ENCODE measurements at places on chromosomes 1 and 21.

DNA sequence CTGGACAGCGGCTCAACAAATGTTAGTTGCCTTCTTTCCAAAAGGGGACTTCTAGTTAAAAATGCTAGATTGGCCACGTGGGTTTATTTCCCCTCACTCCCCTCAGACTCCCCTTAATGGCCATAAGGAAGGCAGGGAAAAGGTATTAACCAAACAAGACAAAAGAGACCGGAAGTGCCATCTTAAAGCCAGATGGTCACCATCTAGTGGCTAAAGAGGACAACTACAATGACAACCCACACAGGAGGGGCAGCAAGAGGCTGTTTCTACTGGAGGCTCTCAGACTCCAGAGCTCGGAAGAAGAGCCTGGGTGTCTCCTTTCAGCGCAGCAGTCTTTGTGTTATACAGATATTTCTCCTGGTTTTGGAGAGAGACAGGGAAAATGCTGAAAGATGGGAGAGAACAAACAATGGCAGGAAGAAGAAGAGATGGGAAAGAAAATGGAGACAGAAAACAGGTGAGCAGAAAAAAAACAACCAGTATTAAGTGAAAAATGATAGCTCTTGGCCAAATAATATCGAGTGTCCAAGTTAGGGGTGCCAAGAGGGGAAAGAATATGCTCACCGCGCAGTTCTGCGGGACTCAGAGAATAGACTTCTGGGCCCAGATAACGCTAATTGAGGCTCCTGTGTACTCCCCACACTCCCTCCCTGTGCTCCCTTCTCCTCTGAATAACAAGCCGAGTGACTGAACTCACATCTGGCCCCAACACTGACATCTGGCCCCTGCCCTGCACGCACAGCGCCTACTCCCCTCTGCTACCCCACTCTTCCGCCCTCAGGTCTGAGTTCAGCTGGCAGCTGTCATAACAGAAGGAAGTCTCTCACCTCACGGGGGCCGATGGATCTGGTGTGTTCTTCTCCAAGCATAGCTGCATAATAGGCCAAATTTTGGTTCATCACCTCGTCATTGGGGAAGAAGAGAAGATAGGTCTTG is 9.6 kb downstream of the P3H1 start:
- DNase-seq = no peak

- no peak for DNase-seq
These were observed 873.4 kb upstream of the ADAMTS5 start for GRCh38 chr21:27840262-27840661.

DNA sequence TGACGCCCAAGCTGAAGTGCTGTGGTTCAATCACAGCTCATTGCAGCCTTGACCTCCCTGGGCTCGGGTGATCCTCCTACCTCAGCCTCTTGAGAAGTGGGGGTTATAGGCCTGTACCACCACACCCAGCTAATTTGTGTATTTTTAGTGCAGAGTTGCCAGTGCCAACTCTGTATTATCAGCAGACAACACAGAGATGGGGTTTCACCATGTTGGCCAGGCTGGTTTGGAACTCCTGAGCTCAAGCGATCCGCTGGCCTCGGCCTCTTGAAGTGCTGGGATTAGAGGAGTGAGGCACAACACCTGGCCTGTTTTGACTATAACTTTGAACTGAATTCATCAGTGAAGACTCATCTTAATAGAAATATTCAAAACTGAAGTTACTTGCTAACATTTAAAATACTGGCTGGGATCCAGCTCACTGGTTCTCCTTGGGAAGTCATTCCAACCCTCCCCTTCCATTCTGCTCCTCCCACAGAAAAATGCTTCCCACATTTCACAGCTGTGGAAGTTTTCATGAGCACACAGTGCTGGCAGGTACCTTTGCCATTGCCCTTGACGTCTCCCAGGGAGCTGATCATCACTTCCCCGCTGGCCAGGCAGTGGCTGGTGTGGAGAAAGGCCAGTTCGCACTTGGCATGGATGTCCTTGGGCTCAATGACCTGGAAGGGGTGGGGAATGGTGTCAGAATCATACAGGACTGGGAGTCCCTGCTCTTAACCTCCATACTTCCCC is 4.7 kb downstream of the SELENBP1 start:
- DNase-seq = no peak

DNA sequence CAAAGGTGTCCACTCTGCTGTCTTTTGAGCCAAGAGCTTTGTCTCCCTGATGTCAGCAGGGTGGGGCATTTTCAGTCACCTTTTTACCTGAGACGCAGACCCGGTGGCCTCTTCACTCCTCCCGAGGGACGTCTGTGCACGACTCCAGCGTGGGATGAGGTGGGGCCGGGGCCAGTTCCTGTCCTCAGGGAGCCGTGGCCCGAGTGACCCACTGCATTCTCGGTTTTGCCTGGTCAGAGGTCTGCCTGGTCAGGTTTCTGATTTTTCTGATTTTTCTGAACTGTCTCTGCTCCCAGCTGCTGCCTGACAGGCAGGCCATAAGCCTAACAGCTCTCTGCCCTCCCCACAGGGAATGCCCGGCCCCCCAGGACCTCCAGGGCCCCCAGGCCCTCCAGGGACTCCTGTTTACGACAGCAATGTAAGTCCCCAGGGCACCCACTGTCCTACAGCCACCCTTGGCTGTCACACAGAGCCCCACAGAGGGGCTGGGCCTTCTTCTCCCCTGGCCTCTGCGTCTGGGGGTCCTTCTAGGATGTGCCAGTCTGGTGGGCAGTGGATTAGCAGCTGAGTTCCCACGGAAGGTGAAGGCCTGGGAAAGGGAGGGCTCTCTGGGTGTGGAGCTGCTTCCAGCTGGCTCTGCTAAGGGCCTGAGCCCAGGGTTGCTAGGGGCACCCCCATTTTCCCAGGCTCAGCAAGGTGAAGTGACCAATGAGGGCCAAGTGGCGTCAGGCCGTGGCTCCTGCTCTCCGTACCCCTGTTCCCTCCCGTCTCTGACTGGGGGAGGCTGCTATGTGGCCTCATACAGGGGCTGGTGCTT is 45.9 kb downstream of the SLC19A1 start:
- no peak for DNase-seq

DNA sequence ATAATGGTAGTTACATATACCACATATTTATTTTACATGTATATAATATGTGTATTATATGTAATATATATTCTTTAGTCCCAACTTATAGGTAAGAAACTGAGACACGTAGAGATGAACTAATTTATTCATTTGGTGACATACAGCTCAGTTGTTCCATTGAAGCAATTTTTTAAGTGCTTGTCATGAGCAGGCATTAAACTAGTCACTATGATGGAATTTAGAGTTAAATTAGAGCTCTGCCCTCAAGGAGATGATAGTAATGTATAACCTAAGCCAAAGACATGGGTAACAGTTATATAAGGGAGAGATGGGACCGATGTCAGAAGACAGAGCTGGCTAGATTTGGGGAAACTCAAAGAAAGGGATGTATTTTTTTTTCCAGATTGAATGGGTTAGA is 83.0 kb downstream of the ST6GALNAC5 start:
- DNase-seq = no peak

DNA sequence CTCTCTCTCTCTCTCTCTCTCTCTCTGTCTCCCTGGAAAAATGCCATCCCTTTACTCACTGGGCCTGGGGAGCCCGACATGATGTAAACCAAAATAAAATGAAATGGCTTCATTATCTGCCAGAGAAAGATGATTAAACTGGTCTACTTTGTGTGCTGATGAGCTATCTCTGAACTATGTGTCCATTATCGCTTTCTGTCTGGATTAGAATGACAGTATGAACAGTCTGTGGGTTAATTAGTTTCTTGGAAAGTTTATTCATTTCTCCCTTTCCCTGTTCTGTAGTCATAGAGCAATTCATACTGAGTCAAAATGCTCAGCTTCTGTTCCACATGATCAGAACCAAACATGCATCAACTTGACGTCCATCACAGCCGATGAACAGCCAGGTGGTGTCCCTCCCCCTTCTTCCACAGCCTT is 72.4 kb upstream of the KCND3 start:
- no peak for DNase-seq

DNA sequence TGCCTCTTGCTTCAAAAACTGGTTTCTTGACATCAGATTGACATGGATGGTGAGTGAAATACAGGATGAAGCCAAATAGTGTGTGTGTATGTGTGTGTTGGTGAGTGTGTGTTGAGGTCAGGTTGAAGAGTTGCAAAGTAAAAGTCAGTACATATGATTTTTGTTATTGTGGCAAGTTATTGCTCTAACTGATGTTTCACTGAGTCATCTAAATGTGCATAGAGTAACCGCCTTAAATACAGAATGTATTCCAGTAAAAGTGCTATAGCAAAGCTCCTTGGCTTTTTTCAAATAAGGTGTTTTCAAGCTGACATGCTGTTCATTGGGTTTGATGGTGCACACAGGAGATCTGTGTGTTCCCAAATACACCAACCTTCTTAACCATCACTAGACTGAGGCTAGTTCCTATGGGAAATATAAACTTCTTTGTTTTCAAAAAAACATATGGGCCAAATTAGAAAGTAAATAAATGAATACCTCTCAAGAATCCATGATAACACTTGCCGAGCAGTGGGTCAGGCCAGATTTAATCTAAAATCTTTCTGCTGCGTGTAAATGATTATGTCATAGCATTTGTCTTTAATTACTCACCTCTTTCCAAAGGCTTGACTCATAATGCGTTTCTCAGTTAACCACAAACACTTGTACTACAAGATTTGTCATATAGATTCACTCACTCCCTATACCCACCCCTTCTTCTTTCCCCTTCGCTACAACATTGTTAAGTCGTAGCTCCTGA is 151.1 kb downstream of the LYPLAL1 start:
- no peak for DNase-seq

DNA sequence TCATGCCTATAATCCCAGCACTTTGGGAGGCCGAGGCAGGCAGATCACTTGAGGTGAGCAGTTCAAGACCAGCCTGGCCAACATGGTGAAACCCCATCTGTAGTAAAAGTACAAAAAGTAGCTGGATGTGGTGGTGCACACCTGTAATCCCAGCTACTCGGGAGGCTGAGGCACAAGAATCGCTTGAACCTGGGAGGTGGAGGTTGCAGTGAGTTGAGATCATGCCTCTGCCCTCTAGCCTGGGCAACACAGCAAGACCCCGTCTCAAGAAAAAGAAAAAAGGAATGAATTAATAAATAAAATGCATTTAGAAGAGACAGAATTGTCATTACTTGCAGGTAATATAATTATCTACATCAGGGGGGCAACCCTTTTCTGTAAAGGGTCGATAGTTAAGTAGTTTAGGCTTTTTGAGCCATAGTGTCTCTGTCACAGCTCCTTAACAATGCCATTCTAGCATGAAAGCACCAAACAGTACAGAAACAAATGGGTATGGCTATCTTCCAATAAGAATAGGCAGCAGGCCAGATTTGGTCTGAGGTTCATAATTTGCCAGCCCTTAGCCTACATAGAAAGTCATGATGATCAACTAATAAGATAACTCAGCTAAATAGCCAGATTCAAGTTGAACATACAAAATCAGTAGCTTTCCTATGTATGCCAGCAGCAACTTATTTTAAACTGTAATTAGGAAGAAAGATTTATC is 56.8 kb downstream of the RPRD2 start:
- DNase-seq = no peak

GRCh38 chr1:91717839-91718238 is 168.1 kb downstream of the TGFBR3 start:
- DNase-seq = no peak

GRCh38 chr1:10835421-10835820 is 39.0 kb upstream of the CASZ1 start:
- no peak for DNase-seq

DNA sequence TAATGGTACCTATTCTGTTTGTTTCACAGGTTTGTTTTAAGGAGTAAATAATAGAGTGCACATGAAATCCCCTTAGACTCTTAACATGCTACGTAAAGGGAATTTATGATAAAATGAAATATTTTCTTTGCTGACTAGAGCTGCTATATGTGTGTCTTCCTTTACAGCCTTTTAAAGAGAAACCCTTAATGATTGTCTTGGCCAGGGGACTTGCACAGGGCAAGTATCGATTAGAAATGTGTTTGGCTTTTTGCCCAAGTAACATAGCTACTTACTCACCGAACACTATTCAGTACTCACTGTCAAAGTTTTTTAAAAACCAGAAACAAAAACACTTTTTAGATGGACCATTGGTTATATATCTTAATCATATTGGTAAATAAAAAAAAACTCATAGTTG is 71.3 kb upstream of the KIAA1614 start:
- no peak for DNase-seq

- no peak for DNase-seq
These were observed 86.0 kb downstream of the SIM2 start for GRCh38 chr21:36784947-36785346.

Measured in activated gamma-delta T cell treated with anti-CD3 and anti-CD28 coated beads, Interleukin-2, amount 50 U/mL, for 16 hours (primary cell).